ENCODE measurements at places on chromosomes 11 and 22.

- no peak for DNase-seq
Observed at GRCh38 chr11:45806072-45806933, 1.4 kb downstream of the SLC35C1 start.

GRCh38 chr11:72190631-72191071 lies 1.3 kb upstream of the FOLR1 start:
- DNase-seq = no peak

DNA sequence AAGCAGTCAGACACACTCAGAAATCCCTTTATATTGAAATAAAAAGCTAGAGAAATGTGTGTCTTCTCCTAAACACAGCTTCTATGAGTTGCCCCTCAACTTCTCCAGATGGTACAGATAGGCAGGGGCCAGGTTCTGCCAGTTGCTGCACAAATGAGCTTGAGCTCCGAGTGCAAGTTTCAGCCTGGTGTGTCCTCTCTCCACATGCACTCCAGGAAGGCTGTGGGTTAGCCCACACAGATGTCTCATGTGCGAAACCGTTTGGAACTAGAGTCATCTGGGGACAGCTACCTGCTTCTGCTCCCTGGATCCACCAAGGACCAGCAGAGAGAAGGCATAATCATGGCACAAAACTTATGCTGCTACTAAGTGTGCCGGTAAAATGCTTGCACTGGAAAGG lies 812.6 kb downstream of the OPCML start:
- no peak for DNase-seq

GRCh38 chr11:46485856-46486443 lies 94.4 kb upstream of the CHRM4 start:
- DNase-seq = no peak

GRCh38 chr11:116473206-116473769 lies 299.5 kb downstream of the BUD13 start:
- DNase-seq = no peak

GRCh38 chr11:35969089-35970042 lies 25.5 kb downstream of the LDLRAD3 start:
- DNase-seq = no peak

- no peak for DNase-seq
Observed at GRCh38 chr22:28108851-28109250, 189.8 kb upstream of the PITPNB start.

DNA sequence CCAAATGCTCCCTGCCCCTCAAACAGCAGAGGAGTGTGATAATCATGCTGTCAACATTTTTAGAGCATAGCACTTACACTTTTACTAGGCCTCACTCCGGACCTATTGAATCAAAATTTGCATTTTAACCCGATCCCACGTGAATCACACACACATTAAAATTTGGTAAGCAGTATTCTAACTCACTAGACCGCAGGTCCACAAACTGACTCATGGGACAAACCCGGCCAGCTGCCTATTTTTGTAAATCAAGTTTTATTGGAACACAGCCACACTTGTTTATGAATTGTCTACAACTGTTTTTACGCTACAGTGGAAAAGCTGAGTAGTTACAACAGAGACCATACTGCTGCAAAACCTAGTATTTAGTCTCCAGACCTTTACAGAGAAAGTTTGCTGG lies 43.3 kb downstream of the SNX19 start:
- no peak for DNase-seq

GRCh38 chr11:124481365-124482323 lies 36.1 kb upstream of the OR8B8 start:
- DNase-seq = no peak

GRCh38 chr11:95924414-95924760 lies 480 bp upstream of the MTMR2 start:
- DNase-seq = no peak

GRCh38 chr11:48019217-48019584 lies 38.8 kb downstream of the PTPRJ start:
- no peak for DNase-seq

DNA sequence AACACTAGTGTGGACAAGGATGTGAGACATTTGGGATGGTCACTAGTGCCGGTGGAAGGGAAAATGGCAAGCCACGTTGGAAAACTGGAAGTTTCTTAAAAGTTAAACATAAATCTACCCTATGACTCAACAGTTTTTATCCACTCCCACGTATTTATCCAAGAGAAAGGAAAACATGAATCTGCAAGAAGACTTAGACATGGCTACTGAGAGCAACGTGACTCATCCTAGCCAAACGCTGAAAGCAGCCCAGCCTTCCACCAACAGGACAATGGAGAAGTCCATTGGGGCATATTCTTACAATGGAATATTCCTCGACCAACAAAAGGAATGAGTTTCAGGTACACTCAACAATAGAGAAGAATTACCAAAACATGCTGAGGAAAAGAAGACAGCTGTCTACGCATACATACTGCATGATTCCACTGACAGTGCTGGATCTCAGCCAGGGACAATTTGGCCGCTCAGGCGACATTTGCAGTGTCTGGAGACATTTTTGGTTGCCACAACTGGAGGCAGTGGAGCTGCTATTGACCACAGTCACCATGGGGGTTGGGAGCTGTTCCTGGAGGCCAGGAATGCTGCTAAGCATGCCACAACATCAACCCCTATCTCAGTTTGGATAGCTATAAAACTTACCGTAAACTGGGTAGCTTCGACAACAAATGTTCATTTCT lies 21.2 kb downstream of the SYT13 start:
- no peak for DNase-seq

DNA sequence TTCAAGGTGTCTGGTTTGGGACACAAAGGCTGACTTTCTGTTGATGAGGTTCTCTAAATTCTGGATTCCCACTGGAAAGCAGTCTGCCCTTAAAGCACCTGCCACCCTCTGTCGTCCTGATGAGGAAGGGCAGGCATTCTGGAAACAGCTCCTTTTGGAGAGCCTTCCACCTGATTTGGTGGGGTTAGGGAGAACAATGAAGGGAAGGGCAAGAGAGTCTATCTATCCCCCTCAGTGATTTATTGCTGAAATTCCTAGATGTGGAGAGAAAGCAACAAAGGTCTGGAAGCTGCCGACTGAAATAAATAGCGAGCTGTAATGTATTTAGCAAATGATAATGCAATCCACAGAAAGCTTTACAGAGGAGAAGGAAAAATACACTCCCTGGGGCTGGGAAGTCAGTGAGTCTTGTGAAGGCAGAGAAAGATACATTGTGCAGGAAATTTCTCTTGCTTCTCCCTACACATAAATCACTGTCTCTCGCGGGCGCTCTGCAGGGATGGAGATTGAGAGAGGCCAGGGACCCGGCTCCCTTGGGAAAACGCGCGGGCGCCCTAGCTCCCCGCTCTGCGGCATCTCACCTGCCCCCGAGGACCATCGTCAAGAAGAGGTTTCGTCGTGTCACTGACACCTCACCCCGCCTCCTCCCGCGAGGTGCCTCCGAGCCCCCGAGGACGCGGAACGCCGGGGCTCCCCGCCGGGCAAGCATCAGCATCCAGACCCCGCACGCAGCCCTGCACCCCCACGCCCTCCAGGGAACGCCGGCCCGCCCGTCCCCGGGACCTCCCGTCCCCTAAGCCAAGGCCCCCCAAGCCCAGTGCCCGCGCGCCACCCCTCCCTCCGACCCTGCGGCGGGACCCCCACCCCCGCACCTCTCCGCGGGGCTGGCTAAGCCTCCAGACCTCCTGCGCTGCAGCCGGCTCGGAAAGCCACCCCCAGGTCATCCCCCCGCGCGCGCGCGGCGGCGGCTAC lies 673 bp downstream of the CDON start:
- DNase-seq = peak; percentile 21

GRCh38 chr11:46672381-46672839 lies 28.0 kb downstream of the ARHGAP1 start:
- DNase-seq = no peak

DNA sequence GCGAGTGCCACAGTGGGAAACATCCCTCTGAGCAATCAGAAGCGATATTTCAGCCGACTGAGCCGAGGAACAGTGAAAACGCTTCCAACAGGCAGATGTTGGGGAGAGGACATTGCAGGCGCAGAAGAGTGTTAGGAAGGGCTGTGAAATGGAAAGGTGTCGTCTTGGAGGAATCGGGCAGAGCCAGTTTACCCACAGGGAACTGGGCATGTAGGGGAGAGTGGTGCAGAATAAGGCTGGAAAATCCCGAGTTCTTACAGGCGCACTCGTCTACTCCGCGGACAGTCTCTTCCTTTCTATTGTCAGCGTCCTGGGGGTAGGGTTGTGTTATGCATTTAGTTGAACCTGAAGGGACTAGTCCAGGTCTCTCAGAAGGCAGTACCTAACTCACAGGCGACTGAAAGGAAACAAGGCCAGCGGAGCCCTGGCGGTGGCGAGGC lies 1.1 kb upstream of the APLP2 start:
- no peak for DNase-seq

DNA sequence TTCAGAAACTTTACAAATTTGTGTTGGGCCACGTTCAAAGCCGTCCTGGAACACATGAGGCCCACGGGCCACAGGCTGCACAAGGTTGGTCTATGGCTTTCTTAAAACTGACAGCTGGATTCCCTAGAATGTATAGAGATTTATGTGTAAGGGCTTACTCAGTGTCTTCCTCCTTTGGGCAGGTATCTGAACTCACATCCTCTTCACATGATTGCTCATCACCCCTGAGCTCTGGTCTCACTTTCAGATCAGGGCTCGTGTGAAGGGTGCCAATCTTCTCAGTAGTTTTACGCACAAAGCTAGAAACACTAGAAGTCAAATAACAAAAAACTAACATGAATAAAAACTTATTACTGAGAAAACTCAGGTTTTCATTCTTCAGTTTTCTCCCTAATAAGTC lies 27.1 kb downstream of the HPS5 start:
- DNase-seq = no peak

GRCh38 chr11:96257972-96258934 lies 84.7 kb downstream of the MAML2 start:
- peak; percentile 69 for DNase-seq

Data from CD4-positive, alpha-beta T cell treated with Interleukin-10 for 1 hour (primary cell).